ENCODE measurements at places on chromosomes 13 and 19.

GRCh38 chr19:3483226-3483628 lies at the start of gene SMIM44:
SMIM44 (minus strand) TSS chr19:3483441; CDS start chr19:3483403, 38 bp downstream.
- no peak for DNase-seq

DNA sequence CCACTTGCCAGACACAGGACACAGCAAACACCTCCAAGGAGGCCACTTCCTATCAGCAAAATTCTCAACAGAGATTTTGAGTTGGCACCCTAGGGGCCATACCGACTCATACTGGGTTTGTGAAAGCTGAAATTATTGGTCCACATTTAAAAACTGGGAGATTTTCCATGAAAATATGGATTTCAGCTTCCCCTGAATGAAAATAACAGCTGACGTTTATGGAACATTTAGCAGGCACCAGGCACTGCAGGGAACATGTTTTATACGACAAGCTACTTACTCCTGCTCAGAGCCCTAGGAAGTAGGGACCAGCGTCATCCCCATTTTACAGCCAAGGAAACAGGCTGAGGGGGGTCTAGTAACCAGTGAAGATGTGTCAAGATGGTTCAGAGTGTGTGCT lies 169.3 kb downstream of the IER2 start:
- no peak for DNase-seq

- no peak for DNase-seq
Measured at GRCh38 chr19:16890461-16891184, 1.8 kb downstream of the F2RL3 start.

- peak; percentile 48 for DNase-seq
Measured at GRCh38 chr13:46321494-46322225, 65.4 kb downstream of the RUBCNL start.

GRCh38 chr19:17553256-17553655 lies 2.2 kb upstream of the COLGALT1 start:
- no peak for DNase-seq

DNA sequence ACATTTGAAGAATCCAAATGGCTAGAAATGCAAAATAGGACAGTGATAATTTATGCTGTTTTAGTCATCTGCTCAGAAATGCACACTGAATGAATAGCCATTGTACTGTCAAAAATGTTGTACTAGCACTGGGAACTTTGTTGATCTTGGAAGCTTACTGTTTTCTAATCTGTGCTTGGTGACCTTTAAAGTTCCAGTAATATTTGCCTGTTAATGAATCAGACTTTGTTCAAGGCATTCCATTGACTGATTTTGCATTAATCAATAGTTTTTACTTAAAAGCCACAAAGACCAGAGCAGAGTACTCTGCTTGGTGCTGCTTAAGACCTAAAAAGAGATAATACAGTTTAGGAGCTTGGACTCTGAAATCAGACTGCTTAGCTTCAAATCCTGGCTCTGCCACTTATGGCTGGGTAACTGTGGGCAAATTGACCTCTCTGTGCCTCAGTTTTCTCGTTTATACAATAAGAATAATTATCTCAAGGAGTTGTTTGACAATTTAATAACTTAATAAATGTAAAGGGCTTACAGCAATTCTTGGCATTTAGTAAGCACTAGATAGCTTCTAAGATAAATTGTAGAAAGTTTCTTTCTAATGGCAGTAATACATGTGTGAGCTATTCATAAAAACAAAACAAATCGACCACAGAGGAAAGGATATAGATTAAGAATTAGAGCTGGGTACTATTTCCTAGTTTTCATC lies 4.6 kb upstream of the SLAIN1 start:
- no peak for DNase-seq

GRCh38 chr13:105960326-105960725 lies 575.1 kb downstream of the EFNB2 start:
- no peak for DNase-seq

- DNase-seq = no peak
Measured at GRCh38 chr13:112447306-112447705, 71.2 kb downstream of the SPACA7 start.

- no peak for DNase-seq
Measured at GRCh38 chr19:16234552-16235445, 37.1 kb downstream of the AP1M1 start.

DNA sequence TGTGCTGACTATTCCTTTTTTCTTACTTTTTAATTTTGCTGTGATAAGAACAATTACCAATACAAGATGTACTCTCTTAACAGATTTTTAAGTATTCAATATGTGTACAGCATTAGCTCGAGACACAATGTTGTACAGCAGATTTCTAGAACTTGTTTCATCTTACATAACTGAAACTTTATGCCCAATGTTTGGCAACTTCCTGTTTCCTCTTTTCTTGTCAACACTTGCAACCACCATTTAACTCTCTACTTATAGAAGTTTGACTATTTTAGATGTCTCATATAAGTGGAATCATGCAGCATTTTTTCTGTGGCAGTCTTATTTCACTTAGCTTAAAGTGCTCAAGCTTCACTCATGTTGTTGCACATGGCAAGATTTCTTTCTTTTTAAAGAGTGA lies 1426.8 kb downstream of the SLITRK5 start:
- no peak for DNase-seq

- no peak for DNase-seq
Measured at GRCh38 chr19:1855828-1856255, 7.5 kb downstream of the KLF16 start.
